ENCODE measurements at places on chromosomes 2 and 18.

GRCh38 chr2:128271911-128272600 lies 46.6 kb downstream of the HS6ST1 start:
- peak; percentile 33 for DNase-seq

GRCh38 chr18:59065684-59066083 lies 74.0 kb upstream of the SEC11C start:
- DNase-seq, result no peak

DNA sequence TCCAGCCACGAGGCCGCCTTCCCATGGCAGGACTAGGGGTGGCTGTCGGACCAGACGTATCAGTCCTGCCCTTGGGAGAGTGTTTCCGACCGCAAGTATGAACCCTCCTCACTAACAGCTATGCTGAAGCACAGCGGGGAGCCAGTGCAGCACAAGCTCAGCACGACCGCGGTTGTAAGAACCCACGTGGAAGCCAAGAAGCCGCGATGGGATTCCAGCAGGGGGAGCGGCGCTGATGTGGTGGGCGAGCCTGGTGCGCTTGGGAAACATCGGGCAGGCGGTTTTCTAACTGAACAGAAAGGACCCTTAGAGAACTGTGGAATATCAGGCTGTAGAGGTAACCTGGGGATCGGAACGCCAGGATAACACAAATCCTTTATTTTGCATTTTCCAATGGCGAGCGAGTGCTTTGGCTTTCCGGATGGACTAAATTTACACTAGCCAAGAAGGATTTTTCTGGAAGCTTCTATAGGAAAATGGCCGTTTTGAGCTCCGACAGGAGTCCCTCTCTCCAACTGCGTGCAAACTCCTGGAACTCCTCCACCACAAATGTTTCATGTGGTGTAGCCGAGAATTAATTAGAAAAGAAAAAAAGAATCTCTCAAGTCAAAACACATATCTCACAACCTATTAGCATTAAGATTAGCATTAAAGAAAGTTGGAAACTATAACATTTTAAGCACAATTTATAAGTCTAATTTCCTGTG lies 132.0 kb upstream of the MYCN start:
- DNase-seq, result no peak

DNA sequence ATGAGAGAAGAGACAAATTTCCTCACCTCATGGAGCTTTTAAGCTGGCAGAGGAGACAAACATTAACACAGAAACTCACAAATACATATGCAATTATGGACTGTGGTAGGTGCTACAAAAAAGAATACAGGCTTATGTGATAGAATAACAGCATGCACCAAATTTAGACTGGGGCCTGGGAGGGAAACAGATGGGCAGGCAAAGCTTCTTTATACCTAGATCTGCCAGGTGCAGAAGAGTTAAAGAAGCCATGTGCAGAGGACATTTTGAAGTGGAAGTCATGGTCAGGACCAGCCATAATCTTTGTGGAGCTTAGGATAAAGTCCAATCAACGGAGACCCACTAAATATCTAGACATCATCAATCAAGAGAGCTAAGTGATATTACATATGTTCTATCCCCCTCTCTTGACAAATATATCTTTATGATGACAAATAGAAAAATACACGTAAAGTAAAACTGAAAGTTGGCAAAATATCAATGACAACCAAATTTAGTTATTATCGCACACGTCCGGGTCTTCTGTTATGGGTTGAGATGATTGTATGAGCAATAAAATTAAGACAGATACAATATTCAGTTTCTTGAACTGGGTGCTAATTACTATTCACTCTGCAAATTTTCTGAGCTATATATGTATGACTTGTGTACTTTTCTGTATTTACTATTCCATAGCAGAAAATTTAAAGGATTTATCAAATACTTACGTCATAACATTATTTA lies 44.1 kb downstream of the CD28 start:
- DNase-seq, result no peak

- DNase-seq, result peak; percentile 72
Observed at GRCh38 chr2:70094978-70095719, 7.9 kb downstream of the PCBP1 start.

DNA sequence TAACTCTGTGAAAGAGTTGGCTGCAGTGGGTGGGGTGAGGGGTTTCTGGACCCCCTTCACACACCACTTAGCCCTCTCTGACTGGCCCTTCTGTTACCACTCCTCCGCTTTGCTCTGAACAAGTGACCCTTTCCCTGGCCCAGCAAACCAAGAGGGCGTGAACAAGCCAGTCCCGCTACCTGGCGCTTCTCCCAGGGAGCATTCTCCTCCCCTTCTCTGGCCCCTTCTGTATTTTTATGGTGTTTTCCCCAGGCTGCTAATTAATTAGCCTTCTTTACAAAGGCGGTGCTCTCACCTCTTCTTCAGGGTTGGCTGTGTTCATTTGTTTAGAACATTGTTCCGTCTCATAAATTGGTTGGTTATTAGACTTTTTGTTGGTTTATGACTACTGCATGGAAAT lies 180.1 kb downstream of the MGAT5 start:
- DNase-seq, result no peak

- DNase-seq, result no peak
Observed at GRCh38 chr2:23618794-23619530, 234.0 kb downstream of the KLHL29 start.

DNA sequence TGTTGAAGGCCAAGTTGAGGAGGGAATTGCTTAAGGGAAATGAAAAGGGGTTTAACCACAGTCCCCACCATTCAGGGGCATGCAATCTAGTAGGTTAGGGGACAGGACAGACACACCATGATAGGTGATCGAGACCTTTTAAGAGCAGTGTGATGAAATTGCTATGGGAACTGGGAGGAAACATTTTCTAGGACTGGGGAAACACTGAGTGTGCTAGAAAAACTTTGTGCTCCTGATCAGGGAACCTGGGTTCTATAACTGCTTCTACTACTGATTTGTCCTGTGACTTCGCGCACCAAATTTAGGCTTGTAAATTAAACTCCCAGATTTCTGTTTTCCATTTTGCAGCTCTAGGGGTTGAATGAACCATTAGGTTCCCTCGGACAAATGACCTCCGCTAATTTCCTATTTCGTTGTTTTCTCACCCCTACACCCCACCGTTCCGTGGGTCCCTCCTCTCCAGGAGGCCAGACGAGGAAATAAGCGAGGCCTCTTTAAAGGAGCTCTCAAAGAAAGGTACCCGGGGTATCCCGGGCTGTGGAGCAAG lies 371 bp upstream of the LCLAT1 start:
- DNase-seq, result no peak

- DNase-seq, result no peak
Observed at GRCh38 chr2:144990661-144991060, 470.7 kb upstream of the ZEB2 start.

DNA sequence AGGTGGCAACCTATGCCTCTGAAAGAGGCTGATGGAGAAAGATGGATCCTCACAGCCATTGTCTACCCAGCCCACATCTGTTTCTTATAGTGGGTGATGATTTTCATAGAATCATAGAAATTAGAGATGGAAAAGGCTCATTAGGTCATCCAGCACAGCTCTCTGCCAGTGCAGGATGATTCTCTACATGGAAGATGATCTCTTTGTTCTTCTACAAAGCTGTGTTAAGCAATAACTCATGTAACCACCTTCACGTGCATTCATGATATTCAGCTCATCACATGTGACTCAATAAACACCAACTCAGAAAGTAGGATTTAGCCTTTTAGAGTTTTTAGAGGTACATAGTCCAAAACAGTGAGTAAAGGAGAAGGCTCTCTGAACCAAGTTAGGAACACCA lies 539.4 kb upstream of the ID2 start:
- DNase-seq, result no peak

- peak; percentile 67 for DNase-seq
Observed at GRCh38 chr2:36356990-36357846, 1.6 kb downstream of the CRIM1 start.

DNA sequence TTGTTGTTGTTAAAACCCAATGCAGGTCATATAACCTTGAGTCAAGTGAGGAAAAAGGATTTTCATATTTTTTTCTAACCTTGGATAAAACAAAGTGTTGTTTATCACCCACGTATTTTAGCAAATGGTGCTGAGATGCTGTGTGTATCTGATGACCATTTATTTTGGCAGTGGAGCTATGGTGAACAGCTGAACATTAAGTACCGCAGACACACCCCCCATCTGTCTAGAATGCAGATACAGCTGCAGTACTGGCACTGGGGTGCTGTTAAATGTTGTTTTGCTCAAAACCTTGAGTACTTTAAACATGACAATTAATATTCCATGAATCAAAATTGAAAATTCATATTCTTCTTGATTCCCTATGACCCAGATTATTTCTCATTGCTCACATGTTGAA lies 773.3 kb upstream of the SLC39A10 start:
- no peak for DNase-seq

GRCh38 chr2:210389856-210390255 lies 74.9 kb upstream of the MYL1 start:
- DNase-seq, result no peak

DNA sequence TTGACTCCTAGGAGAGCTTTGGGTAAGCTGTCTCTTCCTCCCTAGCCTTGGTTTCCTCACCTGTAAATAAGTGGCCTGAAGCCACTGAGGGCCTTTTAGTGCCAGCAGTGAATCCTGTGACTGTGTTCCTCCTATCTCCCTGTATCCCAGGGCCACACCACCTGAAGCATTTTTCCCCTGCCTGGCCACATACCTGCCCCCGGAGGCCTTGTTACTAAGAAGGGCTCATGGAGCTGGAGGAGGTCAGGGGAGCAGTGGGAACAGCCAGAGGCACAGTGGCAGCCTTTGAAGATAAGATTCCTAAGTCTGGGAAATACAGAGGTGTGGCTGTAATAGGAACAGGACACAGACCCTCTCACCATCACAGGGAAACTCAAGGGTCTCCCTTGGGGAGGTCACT lies 162.4 kb downstream of the SMAD7 start:
- DNase-seq, result no peak

GRCh38 chr2:171939743-171940071 lies 17.4 kb downstream of the HAT1 start:
- DNase-seq, result no peak

- DNase-seq, result no peak
Observed at GRCh38 chr2:18117592-18117991, 239.1 kb downstream of the KCNS3 start.

- DNase-seq, result no peak
Observed at GRCh38 chr2:96601382-96602292, 36.5 kb downstream of the KANSL3 start.

DNA sequence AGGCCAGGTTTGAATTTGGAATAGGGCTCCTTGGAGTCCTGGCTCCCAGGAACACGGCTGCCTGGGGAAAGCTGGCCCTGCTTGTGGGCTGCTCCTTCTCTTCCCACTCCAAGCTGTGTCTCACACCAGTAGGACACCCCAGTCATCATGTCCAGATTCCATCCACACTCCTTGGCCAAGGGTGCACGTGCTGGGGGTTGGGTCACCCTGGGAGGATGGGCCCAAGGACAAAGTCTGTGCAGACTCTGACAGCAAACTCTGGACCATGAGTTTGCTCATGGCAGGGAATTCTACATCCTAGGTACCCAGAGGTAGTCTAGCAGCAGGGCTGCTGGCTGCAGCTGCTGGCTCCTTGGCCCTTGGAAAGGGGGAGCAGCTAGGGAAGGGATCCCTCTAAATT lies 102.4 kb upstream of the EPAS1 start:
- DNase-seq, result no peak

DNA sequence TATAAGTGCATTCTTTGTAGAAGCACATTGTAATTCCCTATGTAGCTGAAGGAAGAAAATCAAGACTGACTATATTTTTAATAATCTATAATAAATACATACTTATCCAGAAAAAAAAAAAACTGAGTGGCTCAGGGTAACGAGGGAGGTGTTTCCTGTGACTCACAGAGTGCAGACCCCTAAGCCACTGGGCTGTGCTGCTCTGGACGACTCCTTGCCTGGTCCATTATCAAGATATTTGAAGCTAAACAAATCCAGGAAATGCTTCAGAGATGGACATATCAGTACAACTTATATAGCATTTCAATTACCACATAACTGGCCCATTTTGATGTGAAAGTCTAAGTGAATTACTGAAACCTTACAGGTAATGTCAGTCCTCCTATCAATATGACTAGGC lies 80.6 kb downstream of the PIGN start:
- DNase-seq, result no peak

DNA sequence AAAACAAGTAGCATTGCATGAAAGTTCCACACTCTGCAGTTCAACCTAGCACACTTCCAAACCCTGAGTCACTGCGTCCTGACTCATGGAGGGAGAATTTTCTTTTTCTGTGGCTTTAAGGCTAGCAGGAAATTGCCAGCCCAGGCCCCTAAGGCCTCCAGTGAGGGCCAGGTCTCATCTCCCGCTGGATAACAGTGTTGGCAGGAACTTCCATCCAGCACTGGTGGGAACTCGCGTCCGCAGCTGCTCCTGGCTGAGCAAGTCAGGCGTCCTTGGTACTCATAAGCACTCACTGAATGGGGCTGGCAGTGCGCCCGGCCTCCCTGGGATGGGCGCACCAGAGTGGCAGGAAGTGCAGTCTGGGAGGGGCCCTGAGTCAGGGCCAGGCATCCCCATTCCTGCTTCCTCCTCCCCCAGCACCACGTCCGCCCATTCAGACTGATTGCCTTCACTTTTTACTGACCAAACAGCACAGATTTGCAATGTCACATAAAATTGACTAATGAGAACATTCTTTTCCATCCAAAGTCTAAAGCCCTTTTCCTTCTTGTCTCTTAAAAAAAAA lies 14.3 kb downstream of the MALL start:
- DNase-seq, result peak; percentile 99

DNA sequence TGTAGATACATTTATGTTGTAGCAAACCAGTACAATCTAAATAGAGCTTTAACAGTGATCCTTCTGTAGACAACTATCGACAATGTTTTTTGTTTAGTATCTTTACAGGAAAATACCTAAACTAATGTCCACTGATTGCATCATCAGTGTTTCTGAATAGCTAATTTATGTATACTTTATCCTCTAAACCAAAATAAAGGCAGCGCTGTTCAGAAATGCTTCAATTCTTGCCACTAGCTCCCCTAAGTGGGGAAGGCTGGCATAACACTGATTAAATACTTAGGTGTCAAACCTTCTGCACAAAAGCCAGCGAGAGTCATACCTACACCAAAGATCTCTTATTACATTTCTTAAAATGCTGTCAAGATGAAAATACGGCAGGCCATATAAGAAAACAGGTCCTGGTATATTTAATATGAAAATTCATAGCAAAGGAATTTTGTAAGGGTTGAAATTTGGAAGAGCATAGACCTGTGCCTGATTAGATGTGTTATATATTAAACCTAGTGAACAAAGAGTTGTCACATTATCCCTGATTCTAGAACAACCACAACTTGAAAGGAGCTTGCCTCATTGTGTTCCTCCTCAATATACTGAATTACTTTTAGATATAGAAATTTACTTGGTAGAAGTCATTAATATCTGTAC lies 1693.4 kb upstream of the SLC39A10 start:
- no peak for DNase-seq

- peak; percentile 57 for DNase-seq
Observed at GRCh38 chr2:42102024-42102590, 54.3 kb downstream of the PKDCC start.
